ENCODE measurements at places on chromosomes 13 and 19.

GRCh38 chr13:96032717-96033116, 20.5 kb downstream of the UGGT2 start:
- DNase-seq, result no peak

GRCh38 chr19:1153891-1154730, 20.0 kb downstream of the SBNO2 start:
- no peak for DNase-seq

- no peak for DNase-seq
Measured at GRCh38 chr19:55491546-55492360, 3.5 kb downstream of the SSC5D start.

DNA sequence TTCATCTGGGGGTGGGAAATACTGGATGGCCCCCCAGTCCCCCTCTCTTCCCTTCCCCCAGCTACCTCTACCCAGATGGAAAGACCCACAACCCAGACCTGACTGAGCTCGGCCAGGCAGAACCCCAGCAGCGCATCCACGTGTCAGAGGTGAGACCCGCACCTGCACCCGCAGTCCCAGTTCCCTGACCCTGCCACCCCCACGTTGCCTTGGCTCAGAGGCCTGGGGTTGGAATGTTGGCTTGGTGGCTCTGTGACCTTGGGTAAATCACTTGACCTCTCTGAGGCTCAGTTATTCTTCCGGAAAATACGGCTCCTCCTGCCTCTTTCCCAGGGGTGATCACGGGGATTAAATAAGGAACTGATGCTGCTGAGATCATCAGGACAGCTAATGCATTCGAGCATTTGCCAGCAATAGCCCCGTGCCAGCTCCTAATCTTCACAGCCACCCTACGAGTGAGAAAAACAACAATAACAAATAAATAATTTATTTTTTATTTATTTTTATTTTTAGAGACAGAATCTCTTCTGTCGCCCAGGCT, 12.3 kb downstream of the CBLC start:
- DNase-seq, result no peak

- DNase-seq, result no peak
Measured at GRCh38 chr13:36533806-36534205, 101.5 kb downstream of the CCNA1 start.

- DNase-seq, result no peak
Measured at GRCh38 chr13:47409778-47410177, 512.9 kb upstream of the HTR2A start.

- DNase-seq, result no peak
Measured at GRCh38 chr19:4576016-4576933, 16.8 kb upstream of the SEMA6B start.

GRCh38 chr13:40026174-40026585, 370.7 kb downstream of the COG6 start:
- DNase-seq, result no peak

GRCh38 chr13:91072486-91072885, 275.0 kb upstream of the MIR17HG start:
- DNase-seq, result no peak

- no peak for DNase-seq
Measured at GRCh38 chr19:57443121-57443696, 8.1 kb downstream of the ZNF749 start.

DNA sequence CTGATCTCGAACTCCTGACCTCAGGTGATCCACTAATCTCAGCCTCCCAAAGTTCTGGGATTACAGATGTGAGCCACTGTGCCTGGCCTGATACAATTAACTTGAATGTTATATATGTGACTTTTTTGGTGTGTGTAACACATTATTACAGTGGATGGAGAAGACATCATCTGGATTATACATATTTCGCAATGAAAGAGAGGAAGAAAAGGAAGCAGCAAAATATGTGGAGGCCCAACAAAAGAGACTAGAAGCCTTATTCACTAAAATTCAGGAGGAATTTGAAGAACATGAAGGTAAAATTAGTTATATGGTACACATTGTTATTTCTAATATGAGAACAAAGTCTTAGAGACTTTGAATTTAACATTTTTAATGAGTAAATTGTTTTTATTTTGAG, 55.5 kb downstream of the BRCA2 start:
- no peak for DNase-seq

- DNase-seq, result no peak
Measured at GRCh38 chr19:51016798-51017683, 2.5 kb downstream of the KLK10 start.

DNA sequence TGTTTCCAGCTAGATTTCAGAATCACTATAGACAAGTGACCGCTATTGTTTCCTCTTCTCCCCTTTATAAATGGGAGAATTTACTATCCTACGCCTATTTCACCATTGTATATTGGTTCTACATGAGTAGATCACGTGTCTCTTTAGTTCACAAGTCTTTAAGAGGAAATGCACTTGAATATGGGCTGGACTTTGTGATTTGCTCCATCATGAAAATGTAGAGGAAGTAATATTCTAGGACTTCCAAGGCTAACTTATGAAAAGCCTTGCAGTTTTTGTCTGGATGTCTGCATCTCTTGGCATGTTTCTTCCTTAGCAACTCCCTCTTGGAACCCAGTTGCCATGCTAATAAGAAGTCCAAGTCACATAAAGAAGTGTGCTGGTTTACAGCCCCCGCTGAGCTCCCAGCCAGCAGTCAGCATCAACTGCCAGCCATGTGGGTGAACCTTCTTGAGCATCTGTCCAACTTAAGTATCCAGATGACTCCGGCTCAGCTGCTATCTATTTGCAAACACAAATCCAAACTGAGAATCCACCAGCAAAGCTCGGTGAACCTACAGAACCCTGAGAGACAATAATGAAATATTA, 4.8 kb upstream of the FBXL3 start:
- DNase-seq, result no peak

- no peak for DNase-seq
Measured at GRCh38 chr13:56501750-56502149, 639.0 kb upstream of the PRR20A start.

DNA sequence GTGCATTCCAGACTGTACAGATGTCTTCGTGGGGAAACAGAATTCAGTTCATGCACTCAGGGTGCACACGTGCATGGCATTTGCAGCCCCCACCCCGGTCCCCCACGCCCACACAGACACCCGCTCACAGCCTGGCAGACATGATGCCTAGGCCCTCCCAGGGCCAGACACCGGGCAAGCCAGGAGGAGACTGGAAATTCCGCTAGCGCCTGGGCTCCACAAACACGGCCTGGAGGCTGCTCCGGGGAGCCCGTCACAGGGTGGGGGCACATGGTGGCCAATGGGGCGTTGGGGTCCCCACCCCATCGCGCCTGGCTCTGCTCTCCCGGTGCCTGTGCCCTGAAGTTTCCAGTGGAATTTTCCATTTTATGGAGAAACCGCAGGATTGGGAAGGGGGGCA, 3.6 kb downstream of the CILP2 start:
- DNase-seq, result no peak

GRCh38 chr19:49342291-49342721, 7.1 kb downstream of the CD37 start:
- no peak for DNase-seq

DNA sequence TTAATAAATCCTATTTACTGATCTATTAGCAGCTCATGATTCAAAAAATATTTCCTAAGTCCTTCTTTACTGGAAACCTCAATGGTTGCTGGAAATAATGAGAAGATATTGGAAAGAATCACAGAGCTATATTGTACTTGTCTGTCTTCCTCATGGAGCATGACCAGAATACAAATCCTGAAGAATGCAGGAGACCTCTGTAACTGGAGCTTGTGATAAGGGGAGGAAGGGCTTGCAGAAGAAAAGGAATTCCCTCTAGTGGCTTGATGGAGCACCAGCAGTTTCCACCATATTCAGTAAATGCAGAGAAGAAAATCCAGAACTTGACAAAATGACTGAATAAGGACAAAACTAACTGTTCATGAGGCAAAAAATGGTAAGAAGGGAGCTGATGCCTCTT, 1333.1 kb downstream of the EFNB2 start:
- peak; percentile 5 for DNase-seq

- no peak for DNase-seq
Measured at GRCh38 chr13:113657851-113658741, at the start of gene ATP4B. TSS of gene ATP4B (minus strand) at chr13:113658198. CDS start at chr13:113658144, 54 bp downstream.

DNA sequence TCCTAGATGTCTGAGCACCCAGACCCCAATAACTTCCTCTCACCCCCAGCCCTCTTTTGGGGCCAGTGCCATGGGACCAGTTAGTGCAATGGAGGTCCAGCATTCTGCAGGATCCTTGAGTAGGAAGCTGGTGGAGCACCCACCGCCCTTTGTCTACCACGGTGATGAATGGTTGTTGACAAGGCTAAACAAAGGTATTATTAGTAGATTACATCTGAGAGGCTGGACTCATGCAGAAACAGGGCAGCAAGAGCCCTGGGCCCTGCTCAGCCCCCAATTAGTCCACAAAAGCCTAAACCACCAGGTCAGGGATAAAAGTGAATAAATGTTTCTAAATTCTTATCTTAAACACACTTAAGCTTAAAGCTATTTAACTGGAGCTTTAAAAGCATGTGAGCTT, 196.5 kb upstream of the TSHZ3 start:
- no peak for DNase-seq

GRCh38 chr19:36423925-36424324, 5.5 kb upstream of the ZFP82 start:
- DNase-seq, result no peak

- DNase-seq, result no peak
Measured at GRCh38 chr13:47146136-47146535, 249.3 kb upstream of the HTR2A start.

DNA sequence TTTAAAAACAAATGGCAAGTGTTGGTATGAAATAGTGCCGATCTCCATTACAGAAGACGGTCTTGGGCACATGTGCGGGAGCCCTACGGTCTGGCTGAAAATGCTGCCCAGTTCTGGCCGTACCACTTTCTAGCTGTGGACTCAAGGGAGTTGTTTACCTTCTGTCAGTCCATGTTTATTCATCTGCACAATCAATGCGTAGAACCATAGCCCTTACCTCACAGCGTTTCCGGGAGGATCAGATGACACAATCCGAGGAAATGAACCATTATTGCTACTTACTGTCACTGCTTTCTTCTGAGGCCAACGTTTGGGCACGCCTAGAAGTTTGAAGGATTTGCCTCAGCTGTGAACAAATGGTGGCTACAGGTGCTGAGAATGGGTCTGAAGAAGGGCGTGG, 31.2 kb downstream of the GADD45B start:
- no peak for DNase-seq

GRCh38 chr19:37973666-37974065, 66.7 kb downstream of the SIPA1L3 start:
- no peak for DNase-seq

DNA sequence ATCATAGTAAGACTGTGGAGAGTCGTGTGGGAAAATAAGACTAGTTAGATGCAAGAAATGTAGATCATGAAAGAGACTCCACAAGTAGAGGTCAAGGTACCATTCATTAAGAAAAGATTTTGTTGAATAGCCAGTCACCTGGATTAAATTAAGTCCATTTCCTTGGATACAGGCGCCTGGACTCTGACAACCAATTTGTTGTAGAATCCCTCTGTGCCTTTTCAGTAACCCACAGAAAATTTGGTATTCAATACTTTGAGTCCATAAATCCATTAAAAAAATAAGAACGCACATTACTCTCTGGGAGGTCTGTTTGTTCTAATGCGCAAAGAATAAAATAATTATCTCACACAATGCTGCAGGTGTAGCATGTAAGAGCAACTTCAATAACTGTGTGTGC, 469.4 kb downstream of the KLF12 start:
- DNase-seq, result no peak

DNA sequence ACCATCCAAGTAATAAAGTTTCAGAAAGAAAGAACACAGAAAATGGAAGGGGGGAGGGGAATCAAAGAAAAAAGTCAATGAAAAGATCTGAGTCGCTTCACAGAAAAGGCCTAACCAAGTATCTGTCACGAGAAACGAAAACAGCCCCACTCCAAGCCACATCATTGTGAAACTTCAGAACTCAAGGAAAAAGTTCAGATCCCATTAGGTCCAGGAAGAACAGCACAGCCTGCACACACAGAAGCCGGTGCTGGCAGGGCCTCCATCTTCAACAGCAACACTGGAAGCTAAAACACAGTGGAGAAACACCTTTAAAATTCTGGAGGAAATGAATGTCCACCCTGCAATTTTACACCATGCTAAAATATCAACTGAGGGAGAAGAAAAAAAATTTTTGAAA, 8.0 kb downstream of the STK24 start:
- DNase-seq, result no peak

GRCh38 chr19:5993648-5994358, 15.9 kb upstream of the RANBP3 start:
- no peak for DNase-seq

DNA sequence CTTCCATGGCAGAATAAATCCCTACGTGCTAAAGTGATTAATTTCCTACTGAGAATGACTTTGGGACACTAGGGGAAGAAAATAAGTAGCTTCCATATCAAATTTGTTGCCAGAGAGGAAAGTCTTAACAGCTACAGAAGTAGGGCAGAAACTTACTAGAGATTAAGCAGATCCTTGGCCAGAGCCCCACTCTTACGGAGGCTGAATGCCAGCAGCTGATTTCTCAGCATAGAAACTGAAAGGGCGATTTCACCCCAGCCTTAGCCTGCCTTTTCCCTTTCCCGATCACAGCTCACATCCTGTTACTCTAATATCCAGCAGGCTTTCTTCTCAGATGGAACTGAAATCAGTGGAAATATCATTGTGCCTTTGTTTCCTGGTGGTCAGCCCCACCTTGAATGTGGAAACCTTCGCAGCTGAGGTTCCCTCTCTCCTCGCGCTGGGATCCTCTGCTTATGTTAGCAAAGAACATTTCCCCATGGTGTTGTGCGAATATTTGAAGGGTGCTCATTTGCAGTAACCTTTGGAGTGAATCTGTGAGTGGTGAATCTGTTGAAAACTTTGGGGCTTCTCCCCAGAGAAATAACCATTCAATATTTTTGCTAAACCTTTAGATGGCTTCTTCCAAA, 8.4 kb downstream of the FAM124A start:
- no peak for DNase-seq

- no peak for DNase-seq
Measured at GRCh38 chr19:12937093-12937926, 1.1 kb upstream of the CALR start.

GRCh38 chr13:72072261-72072660, 205.3 kb upstream of the DACH1 start:
- DNase-seq, result no peak

- no peak for DNase-seq
Measured at GRCh38 chr19:43311706-43312105, 41.8 kb upstream of the CD177 start.

GRCh38 chr19:12932392-12933286, 872 bp downstream of the FARSA start:
- DNase-seq, result no peak

- no peak for DNase-seq
Measured at GRCh38 chr13:36513266-36513665, 81.0 kb downstream of the CCNA1 start.

- no peak for DNase-seq
Measured at GRCh38 chr13:94999871-95000270, 287.5 kb upstream of the SOX21 start.
